A549 treated with CORT108297 at 1 μM for 4 hours (cell line): ENCODE measurements at places on chromosomes 11 and 22. TPM values are rescaled to one million over a fixed set of nuclear protein-coding genes. Genes with fewer than 3 reads are reported as not detected.

The OR4A15 gene
- total RNA-seq: not detected in 5 replicates

The BAIAP2L2 gene
- total RNA-seq: 3.1 to 5.8 TPM (median 5.4 TPM) in 5 replicates

The DENND6B gene
- 1.6 to 4.0 TPM (median 3.7 TPM) in 5 replicates for total RNA-seq

The KRTAP5-9 gene
- total RNA-seq: 0.10 TPM in 1 of 5 replicates, not detected in the others

The BUD13 gene
- 10.3 to 12.5 TPM (median 11.2 TPM) in 5 replicates for total RNA-seq

The SWAP70 gene
- 24.9 to 32.1 TPM (median 28.9 TPM) in 5 replicates for total RNA-seq

The GAL3ST1 gene
- 6.1 to 10.2 TPM (median 9.2 TPM) in 5 replicates for total RNA-seq

The DSCAML1 gene
- 0.12 to 0.39 TPM (median 0.20 TPM) in 5 replicates for total RNA-seq

The ZNF215 gene
- total RNA-seq: 0.85 to 1.3 TPM (median 1.1 TPM) in 5 replicates

The SMIM35 gene
- total RNA-seq: not detected in 5 replicates

The SHANK3 gene
- total RNA-seq: 3.0 to 5.7 TPM (median 4.6 TPM) in 5 replicates
